ENCODE measurements at places on chromosomes 6 and 20.

DNA sequence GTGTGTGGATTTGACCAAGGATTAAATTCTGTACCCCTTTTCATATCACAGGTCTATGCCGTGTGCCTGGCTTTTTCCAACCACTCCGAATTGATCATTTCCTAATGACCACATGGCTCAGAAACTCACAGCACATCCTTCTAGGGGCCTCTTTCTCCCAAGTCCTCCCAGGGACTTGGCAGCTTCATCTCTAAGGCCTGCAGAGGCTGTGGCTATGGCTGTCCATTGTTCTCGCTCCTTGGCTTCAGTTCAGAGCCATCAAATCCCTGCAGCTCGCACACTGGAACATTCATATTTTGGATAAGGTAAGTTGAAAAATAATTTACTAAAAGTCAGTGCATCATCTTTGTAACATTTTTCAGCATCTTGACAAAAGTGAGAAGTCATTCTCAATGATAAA, 497.2 kb upstream of the CDH4 start:
- DNase-seq: no peak

- no peak for DNase-seq
Measured at GRCh38 chr6:16694781-16695578, 66.3 kb downstream of the ATXN1 start.

DNA sequence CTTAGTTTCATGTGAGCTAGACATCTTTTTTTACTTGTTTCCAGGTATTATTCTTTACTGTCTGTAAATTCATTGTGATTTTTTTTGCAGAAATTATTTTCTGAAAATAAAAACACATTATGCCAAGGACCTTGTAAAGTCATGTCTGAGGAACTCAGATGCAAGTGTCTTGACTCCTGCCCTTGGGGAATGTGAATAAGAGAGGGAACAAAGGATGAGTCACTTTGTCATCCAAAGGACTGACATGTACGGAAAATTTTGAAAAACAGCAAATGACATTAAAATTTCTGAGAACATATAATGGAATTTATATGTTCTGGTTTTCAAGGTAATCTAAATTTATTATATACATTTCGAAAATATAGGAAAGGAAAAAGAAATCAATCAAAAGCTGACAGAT, 660.4 kb downstream of the CD109 start:
- peak; percentile 8 for DNase-seq

DNA sequence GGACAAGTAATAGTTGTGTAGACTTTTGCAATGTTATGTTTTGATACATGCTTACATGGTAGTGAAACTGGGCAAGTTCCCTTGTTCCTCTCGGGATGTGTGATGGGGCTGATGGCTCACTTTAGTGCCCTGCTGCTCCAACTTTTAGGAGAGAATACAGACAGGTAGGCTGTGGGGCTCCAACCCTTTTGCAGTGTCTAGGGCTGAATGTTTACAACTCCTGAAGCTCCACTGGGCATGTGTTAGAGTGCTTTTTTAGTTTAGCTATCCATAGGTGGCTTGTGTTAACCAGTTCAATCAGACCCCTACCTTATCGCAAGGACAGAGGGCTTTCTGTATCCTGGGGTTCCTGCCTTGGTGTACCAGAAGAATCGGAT, 33.8 kb downstream of the SERPINB6 start:
- no peak for DNase-seq

- no peak for DNase-seq
Measured at GRCh38 chr20:22904386-22904785, 130.7 kb upstream of the SSTR4 start.

DNA sequence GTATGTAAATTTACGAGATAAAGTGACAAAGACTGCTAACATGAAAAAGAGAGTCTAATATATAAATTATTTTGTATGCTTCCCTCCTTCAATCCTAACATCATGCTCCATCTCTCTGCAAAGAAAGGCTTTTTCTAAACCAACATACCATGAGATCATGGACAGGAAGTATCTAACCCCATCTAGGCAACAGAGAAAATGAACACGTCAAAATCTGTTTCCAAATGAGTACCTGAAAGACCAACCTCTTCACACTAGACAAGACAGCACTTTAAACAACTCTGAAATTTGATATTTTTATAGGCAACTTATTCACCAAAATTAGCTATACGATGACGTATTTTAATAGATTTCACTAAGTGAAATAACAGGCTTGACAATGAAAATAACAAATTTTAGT, 54.6 kb downstream of the MAN1A1 start:
- no peak for DNase-seq

DNA sequence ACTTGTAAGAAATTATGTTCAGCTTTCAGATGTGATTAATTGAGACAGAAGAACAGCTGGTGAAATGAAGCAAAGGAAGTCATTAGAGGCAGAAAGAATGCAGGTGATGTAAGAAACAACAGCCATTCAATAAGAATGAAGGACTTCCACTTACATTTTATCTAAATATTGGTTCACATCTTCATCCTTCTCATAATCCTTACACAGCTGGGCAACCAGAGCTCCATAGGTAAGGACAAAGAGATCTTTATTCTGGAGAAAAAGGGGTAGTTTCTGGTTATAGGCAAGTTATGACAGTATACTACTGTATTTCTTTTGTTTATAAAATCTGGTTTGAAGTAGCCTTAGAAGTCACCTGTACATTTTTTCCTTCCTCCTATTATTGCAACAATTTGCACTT, 2.3 kb downstream of the TRAPPC3L start:
- DNase-seq: no peak
